Stimulated activated CD4-positive, alpha-beta T cell treated with anti-CD3 and anti-CD28 coated beads, Interleukin-1b, Interleukin-23, amount 100 ng/mL, for 24 hours (primary cell): ENCODE measurements at places on chromosomes 7 and 10.

DNA sequence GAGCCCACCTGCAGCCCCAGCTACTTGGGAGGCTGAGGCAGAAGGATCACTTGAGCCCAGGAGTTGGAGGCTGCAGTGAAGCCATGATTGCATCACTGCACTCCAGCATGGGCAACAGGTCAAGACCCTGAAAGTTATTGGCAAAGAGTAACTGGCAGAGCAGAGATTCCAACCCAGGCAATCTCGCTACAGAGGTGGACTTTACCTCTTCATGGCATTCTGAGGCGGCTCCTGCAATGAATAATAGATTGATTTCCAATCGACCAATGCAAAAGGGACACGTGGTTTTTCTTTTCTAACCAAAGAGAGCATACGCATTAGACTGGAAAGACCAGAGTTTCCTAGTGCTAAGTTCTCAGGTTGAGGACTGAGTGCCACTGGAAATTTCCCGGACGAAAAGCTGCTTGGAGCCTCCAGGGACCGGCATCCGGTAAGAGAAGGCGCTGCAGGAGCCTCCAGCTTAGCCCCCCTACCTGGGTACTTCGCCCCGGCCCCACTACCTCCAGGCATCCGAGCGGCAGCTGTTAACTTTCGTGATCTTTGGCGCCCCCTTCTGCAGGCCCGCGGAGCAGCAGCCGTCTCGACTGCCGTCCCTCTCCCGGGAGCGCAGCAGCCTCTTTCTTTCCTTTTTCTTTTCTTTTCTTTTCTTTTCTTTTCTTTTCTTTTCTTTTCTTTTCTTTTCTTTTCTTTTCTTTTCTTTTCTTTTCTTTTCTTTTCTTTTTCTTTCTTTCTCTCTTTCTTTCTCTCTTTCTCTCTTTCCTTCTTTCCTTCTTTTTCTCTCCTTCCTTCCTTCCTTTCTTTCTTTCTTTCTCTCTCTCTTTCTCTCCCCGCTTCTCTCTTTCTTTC, 4.1 kb downstream of the MBLAC1 start:
- peak; percentile 92 for DNase-seq

DNA sequence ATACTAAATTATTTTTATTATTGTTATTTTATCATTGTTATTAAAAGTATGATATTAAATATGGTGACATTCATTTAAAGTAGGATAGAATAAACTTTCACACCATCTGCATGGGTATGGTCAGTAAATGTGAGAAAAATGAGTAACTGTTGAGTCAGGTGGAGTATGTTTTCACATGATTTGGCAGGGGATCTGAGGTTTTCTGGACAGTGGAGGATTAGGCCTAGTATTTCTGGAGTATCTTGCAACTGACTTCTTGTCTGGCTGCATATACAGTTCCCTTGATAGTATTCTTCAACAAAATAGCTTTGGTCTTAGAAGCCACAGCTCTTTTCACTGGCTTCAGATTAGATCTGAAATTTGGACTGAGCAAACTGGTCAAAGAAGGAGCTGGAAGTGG, 54.5 kb downstream of the GBF1 start:
- no peak for DNase-seq

- DNase-seq, result no peak
Observed at GRCh38 chr7:74452748-74453321, 871 bp upstream of the GTF2IRD1 start.

GRCh38 chr10:47381427-47382379, 2.4 kb downstream of the ZNF488 start:
- DNase-seq, result no peak

GRCh38 chr7:143391462-143392404, 10.6 kb downstream of the ZYX start:
- DNase-seq, result no peak

- no peak for DNase-seq
Observed at GRCh38 chr10:84452003-84452402, 123.6 kb downstream of the CCSER2 start.

- DNase-seq, result no peak
Observed at GRCh38 chr10:110504111-110504735, 6.5 kb downstream of the DUSP5 start.

DNA sequence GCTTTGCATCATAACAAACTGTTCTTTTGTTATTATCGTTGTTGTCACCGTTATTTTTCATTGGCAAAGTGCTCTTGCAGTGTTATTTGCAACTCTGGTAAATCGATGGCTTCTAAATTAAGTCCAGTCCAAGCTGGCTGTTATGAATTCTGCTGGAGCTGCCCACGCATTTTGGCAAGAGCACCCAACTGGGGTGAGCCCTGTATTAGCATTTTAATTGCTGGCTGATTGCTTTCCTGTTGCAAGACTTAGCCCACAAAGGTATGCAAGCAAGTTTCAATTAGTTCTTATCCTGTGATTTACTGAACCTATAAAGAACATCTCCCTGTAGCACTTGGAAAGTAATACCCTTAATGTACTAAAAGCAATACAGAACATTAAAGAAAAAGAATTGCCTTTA, 226.8 kb downstream of the ACTR3B start:
- no peak for DNase-seq

- no peak for DNase-seq
Observed at GRCh38 chr10:43218951-43219837, 47.7 kb downstream of the RASGEF1A start.

- no peak for DNase-seq
Observed at GRCh38 chr10:33623669-33624068, 289.2 kb upstream of the NRP1 start.

DNA sequence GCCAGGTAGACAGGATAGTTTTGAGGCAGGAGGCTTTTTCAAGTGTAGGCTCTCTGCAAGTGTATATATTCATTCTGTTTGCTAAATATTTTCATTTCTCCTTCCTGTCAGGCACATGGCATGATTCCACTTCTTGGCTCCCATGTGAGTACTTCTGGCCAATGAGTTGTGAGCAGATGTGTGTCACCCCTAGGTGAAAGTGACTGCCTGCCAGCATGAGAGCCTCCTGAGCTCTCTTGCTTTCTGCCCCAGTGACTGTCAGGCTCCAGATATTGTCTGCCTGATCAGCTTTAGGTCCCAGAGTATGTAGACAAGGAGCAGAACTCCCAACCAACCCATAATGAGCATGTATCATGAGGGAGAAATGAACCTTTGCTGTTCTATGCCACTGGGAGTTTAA, 257.6 kb upstream of the NPY start:
- no peak for DNase-seq

DNA sequence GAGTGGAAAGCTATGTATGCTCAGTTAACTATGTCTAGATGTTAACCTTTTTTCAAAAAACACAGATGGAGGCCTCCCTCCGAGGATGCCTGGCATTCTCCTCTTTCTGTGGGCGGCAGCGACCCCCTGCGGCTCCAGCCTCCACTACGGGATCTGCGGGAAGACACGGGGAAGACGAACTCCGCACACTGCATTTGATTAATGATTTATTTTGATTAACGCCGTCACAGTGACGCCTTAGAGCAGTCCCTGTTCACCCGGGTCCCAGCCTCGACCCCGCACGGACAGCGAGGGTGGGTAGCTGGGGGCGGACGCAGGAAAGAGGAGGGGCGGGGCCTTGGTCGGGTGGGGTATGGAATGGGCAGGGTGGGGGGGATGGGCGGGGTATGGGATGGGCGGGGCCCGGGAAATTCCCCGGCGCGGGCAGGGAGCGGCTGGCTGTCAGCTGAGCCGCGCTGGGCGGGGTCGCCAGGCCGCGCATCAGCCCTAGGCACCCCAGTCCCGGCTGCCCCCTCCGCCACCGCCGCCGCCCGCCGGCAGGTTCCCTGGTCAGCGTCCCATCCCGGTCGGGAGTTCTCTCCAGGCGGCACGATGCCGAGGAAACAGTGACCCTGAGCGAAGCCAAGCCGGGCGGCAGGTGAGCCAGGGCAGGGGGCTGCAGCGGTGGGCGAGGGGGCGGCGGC, at the start of gene OPTN:
TSS of gene OPTN (plus strand) at position 498 of the 683 bp plus-strand sequence. CDS start 8,960 bp downstream, outside the sequence.
- peak; percentile 60 for DNase-seq

- DNase-seq, result no peak
Observed at GRCh38 chr7:50212666-50213621, 91.6 kb upstream of the IKZF1 start.

- no peak for DNase-seq
Observed at GRCh38 chr7:14717816-14718215, 184.7 kb downstream of the DGKB start.
